ENCODE measurements at places on chromosomes 7 and 10.

DNA sequence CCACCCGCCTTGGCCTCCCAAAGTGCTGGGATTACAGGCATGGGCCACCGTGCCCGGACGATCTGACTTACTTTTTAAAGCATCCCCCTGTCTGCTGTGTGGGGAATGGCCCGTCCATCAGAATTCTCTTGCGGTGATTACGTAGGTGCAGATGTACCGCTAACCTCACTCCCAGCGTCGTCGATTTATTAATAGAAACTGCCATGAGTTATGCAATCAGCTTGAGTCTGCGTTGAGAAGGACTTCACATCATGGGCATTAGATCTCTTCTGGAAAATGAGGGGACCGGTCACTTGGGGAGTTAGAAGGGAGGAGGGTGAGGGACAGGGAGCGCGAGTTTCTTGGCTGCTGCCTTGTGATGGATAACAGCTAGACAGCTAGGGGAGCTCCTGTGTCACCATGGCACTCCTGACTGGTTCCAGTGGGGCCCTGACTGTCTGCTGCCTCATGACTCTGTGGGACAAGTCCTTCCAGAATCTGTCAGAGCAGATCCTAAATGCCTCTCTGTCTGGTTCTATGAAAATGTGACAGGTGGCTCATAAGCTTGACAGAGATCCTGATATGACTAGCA lies 35.2 kb downstream of the POR start:
- DNase-seq = no peak

- DNase-seq = no peak
Observed at GRCh38 chr7:25408012-25408687, 179.9 kb upstream of the NPVF start.

DNA sequence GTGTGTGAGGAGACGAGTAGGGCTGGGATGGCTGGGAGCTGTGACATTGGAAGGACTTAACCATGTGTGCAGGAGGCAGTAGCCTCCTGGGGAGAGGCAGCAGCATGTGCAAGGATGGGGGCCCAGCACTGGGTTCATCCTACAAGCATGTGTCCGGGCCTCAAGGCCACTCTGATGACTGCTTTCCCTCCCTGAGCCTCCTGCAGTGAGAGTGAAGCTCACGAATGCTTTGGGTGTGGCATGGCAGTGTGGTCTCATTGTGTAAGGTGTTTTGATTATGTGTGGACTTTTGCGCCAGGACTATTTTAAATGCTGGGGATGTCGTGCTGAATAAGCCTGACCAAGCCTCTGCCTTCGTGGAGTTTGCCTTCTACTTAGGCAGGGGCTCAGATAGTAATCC lies 122.0 kb upstream of the INSYN2A start:
- DNase-seq = no peak

DNA sequence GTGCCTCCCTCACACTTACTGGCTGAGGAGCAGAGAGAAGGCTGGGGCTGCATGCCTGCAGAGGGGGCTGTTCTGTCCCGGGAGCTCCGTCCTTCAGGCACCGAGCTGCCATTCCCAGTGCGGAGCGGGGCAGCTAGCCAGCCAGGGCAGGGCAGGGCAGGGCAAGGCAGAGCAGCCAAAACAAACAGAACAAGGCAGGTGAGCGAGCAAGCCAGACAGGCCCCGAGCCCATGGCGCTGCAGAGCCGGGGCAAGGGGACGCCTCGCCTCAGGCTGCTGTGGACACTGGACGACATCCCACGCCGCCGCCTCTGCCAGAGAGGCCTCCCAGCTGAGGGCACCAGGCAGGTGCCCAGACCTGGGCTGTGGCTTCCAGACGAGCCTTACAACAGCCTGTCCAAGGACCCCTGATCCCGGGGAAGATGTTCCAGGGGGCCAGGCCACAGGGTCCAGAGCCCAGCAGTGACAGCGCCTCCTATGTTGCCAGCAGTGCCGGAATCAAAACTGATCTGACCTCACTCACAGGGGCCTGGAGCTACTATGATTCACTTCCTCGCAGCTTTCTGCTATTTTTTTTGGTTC lies 8.2 kb upstream of the NDST2 start:
- DNase-seq = no peak

- DNase-seq = no peak
Observed at GRCh38 chr10:90977855-90978486, 57.1 kb upstream of the ANKRD1 start.

- DNase-seq = no peak
Observed at GRCh38 chr7:146902728-146903127, 786.1 kb downstream of the CNTNAP2 start.

- no peak for DNase-seq
Observed at GRCh38 chr7:103811290-103811689, 178.2 kb downstream of the RELN start.

GRCh38 chr7:83117466-83117865 lies 45.2 kb downstream of the PCLO start:
- no peak for DNase-seq

DNA sequence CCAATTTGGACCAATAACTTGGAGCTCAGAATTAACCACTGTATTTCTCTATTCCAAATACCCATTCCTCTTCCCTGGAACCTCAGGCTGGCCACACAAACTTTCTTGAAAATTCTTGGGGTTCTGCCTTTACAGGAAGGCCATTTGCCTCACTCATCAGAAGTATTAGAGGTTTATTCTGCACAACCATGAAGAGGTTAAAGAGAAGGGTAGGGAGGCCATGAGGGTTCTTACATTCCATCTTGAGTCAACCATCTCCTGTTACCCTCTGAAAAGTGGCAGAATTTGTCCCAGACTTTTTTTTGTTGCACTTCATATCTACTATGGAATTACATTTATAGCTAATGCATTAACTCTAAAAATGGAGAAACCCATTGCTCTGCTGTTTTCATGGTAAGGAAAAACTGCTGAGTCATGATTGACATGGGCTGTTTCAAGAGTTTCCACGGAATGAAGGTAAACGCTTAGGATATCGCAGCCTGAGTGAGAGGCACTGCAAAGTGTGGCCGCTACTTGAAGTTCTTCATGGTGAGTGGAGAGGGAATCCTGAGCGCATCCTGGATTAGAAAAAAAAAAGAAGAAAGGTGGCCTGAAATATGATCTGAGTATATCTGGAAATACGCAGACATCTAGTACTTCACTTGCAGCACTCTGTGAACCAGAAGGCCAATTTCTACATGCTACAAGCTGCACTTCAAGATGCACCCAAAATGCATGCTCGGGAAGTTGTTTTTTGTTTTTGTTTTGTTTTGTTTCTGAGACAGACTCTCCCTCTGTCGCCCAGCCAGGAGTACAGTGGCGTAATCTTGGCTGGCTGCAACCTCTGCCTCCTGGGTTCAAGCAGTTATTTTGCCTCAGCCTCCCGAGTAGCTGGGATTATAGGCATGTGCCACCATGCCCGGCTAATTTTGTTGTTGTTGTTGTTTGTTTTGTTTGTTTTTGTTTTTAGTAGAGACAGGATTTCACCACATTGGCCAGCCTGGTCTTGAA lies 83.7 kb downstream of the KIAA1217 start:
- DNase-seq = no peak

DNA sequence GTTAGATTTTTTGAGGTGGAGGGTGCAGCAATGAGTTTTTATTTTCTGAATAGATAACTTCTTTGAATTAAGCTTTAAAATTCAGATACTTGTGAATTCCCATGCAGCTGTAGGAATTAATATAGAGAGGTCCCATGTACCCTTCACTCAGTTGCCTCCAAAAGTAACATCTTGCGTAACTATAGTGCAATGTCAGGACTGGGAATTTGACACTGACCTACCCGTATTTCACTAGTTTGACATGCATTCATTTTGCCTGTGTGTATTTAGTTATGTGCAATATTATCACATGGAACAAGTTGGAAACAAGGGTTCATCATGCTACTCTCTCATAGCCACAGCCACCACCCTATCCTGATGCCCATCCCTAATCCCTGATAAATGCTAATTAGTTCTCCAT lies 147.1 kb upstream of the IGFBP3 start:
- DNase-seq = no peak

GRCh38 chr10:119762805-119763798 lies 37.3 kb downstream of the INPP5F start:
- no peak for DNase-seq

DNA sequence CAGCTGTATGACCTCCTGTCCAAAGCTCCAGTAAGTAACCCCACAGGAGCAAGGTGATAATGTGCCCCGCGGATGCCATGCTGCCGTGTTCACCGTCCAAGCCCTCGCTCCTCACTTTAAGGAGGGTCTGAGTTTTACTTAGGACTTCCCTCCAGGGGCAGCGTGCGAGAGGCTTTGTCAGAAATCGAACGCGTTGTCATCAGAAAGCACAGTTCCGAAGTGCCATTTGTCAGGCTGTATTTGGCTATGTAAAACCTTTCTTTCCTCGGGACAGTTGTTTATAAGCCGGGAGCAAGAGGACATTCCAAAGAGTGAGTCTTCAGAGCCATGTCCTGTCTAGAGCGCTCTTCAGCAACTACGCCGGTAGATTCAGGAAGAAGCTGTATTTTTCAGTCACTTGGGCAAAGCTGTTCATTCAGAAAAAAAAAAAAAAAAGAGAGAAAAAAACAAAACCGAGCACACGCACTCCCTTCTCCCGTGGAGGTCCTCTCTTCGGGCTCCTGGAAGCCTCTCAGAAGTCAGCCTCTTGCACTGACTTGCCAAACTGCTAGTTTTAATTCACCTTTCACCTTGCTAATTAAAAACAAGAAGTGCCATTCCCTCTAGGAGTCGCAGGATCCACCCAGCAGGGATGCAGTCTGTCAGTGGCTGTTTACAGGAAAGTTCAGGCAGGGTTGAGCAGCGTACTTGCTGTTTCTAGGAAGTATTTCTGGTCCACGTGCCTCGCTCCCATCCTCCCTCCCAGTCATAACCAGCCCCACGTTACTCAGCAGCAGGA lies at the start of gene SEMA3E:
Gene SEMA3E, minus strand, starts transcription at position 676 of the 778 bp plus-strand sequence.
- no peak for DNase-seq

- DNase-seq = no peak
Observed at GRCh38 chr7:106201164-106201563, 83.6 kb downstream of the NAMPT start.

DNA sequence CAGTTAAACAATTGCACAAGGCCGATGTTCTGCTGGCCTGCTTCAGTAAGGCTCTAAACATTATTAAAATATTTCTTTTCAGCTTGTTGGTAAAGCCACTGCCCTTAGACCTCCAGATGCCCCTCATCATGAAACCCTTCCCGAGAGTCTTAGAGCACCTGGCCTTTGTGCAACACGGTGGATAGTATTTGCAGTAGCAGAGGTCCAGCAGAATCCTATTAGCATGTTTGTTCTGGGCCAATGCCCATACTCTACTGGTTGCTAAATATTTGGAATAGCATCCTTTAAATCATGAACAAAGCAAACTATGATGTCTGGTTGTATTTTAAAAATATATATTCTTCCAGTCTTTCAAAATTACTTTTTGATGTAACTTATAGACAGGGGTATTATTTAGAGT lies 584.6 kb downstream of the CNTNAP2 start:
- no peak for DNase-seq

DNA sequence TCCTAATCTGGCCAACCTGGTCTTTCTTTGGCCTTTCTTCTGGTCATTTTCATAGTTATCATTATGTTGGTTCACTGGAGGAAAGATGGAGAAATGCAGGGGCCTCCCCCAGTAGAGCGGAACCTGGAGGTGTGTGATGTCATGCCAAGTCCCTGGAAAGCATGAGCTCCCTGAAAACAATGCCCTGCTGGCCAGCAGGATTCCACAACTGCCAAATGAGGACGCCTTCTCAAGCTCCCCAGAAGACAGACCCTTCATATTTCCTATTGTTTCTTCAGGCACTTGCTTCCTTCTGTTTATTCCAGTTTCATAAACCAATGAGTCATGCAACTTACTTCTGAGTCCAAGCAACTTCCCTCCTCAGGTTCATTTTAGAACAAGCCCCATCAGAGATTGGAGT lies 339.0 kb downstream of the GATA3 start:
- no peak for DNase-seq

GRCh38 chr10:49243139-49243538 lies 54.9 kb upstream of the TMEM273 start:
- DNase-seq = no peak

DNA sequence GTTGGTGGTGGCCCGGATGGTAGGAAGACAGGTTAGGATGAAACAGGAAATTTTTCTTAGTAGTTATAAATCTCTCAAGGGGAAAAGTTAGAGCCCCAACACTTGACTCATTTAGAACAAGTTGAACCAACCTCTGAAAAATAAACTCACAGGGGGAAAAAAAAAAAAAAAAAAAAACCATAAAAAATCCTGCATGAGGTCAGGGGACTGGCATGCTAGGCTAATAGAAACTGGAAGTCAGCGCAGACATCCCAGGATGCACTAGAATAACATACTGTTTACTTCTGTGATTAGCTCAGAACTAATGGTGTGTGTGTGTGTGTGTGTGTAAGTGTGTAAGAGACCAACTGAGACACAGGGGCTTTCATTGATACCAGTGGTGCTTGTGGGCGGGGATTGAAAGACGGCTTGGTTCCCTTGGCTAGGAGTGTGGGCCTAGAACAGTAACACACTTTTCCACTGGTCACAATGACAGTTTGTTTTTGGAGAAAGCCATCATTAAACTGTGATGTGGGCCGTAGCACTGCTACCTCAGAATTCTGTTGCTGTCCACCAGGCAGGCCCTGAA lies 491.6 kb upstream of the GALNT17 start:
- DNase-seq = no peak

DNA sequence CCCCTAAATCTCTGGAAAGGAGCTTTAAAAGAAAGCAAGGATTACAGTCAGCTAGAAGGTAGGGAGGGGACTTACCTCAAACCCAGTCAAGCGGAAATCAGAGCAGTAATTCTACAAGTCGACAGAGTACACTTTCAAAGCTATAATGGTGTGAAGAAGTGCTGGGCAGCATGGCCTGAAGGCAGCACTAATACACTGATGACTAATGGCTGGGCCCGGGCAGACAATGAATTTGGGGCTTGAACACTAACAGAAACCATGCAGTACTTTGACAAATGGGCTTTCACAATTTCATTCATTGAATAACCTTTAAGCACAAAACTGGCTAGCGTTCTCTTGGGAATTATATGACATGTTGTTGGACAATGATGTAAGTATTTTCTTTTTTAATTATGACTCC lies 4.7 kb downstream of the GLI3 start:
- DNase-seq = no peak

DNA sequence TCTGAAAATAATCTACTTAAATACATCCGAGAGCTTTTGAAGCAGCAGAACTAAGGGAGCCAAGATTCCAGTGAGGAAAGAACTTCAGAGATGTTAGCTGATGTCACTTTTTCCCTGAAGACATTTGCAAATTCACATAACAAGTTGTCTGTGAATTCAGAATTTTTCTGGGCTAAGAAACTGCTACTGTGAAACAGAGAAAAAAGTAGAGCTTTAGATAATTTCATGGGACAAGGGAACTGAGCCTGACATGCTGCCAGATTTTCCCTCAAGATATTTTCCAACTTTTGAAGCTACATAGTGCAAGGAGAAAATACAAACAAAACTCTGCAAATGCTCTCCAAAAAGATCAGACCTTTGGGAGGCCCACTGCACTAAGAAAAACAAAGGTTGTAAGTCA lies 484.2 kb downstream of the ANKRD7 start:
- DNase-seq = no peak

DNA sequence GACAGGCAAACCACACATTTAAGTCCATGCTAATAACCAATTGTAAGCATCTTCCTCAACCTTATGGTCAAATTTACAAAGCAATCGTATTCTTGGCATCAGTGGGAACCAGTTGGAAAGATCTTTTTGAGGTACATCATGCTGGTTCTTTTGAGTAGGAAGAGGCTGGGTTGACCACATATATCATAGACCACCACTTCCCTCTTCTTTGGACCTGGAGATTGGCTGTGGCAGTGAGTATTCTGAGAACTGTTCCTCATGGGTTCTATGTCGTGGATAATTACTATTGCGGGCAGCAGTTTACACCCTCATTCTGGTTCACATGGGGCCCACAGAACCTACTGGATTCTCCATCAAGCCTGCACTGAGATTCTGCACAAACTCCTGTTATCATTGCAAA lies 35.5 kb upstream of the C1GALT1 start:
- DNase-seq = no peak
